Stimulated activated CD4-positive, alpha-beta T cell treated with anti-CD3 and anti-CD28 coated beads, Interleukin-15, amount 100 ng/mL, for 24 hours (primary cell): ENCODE measurements at places on chromosomes 13 and 19.

- DNase-seq = peak; percentile 84
Measured at GRCh38 chr19:10699650-10700335, 1.4 kb upstream of the QTRT1 start.

DNA sequence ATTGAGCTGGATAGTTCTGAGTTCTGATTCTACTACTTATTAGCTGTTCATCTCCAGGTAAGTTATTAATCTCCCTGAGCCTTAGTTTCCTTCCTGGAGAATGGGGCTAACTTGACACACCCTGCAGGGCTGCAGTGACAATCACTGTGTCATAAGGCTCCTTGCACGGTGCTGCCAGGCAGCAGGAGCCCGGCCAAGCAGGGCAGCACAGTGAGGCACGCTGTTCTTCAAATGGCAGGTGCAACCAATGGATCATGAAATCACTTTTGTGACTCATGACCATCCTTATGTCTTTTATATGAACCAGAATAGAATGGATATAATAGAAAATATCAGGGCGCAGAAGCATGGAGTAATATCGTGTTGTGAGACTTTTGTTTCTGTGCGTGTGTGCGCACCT lies 242.6 kb downstream of the ABCC4 start:
- DNase-seq = no peak

- DNase-seq = no peak
Measured at GRCh38 chr19:39825531-39826076, 8.4 kb downstream of the DYRK1B start.

DNA sequence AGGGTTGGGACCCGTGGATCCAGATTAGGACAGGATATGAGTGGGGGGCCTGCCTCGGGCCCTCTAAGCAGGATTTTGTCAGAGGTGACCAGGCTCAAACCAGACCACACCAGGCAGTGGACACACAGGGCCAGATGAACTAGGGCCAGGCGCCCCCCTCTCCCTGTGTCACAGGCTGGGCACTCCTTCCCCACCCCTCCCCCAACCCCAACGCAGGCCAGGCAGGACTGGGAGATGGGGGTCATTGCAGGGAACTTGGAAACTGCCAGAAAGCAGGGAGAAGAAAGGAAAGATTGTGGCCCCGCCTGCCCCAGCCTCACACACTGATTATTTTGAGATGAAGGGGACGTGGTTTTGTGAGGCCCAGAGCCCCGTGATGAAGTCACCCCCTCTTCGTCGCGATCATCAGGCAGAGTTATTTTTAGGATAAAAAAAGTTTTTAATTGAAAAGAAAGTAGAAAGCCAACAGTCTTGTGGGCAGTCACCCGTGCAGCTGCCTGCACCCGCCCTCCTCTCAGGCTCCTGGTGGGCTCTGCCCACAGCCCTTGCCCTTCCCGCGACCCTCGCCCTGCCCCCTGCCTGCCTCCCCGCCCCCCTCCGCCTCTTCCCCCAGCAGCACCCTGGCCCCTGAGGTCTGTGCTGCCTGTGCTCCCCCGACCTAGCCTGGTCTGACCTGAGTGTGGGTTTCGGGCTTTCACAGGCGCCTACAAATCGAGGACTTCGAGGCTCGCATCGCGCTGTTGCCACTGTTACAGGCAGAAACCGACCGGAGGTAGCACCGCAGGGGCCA lies 1.9 kb upstream of the YJEFN3 start:
- DNase-seq = no peak

DNA sequence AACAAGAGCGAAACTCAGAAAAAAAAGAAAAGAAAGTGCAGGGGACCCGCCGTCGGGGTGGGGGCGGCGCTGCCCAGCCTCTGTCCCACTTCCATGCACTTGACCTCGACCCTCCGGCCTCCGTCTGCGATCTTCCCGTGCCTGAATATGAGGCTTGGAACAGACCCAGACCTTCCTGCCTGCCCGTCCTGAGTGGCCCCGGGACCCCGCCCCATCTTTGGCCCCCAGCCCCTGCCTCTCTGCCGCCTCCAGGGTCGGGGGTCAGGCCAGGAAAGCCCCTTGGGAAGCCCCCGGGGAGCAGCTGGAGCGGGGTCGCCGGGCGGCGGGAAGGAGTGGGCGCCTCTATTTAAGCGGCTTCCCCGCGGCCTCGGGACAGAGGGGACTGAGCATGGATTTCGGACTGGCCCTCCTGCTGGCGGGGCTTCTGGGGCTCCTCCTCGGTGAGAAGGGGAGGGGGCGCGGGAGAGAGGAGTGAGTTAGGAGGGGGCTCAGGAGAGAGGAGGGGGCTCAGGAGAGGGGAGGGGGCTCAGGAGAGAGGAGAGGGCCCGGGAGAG lies at the start of gene MADCAM1:
Gene MADCAM1 (plus strand): TSS at position 375 of the 554 bp plus-strand sequence. CDS start 14 bp downstream, at position 389.
- no peak for DNase-seq

- no peak for DNase-seq
Measured at GRCh38 chr13:95220611-95221010, 80.6 kb downstream of the ABCC4 start.

DNA sequence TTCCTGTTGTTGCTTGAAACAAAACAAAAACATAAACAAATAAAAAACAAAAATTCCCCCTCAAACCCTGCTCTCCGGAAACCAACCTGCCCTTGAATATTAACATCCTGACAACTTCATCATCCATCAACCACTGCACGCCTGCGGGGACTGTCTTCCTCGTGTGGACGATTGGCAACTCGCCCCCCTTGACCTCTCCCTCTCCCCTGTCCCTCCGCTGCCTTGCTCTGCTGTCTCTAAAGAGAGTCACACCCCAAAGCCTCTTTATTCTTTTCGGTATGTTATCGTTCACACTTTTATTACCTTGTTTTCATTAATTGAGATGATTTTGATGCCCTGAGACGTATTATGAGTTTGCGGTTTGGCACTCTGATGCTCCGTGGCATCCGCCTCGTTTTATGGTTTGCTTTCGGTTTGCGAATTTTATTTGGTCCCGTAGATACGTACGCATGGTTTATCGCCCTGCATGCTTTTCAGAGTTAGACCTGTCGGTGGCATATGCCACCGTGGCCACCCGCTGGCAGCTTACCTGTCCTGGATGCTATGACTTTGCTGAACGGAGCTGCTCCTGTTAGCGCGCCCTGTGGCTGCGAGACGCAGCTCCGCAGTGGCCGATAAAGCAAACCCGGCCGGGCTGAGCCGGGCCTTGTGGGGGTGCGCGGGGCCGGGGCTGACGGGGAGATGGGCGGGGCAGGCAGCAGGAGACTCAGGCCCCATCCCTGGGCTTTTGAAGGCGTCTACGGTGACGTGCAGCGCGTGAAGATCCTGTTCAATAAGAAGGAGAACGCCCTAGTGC lies 10.6 kb downstream of the PTBP1 start:
- DNase-seq = no peak

GRCh38 chr19:11291991-11292390 lies 4.0 kb upstream of the TSPAN16 start:
- DNase-seq = no peak

- DNase-seq = no peak
Measured at GRCh38 chr19:45773384-45773783, 4.3 kb upstream of the SIX5 start.

- no peak for DNase-seq
Measured at GRCh38 chr13:87667686-87668085, 3.5 kb upstream of the SLITRK5 start.

DNA sequence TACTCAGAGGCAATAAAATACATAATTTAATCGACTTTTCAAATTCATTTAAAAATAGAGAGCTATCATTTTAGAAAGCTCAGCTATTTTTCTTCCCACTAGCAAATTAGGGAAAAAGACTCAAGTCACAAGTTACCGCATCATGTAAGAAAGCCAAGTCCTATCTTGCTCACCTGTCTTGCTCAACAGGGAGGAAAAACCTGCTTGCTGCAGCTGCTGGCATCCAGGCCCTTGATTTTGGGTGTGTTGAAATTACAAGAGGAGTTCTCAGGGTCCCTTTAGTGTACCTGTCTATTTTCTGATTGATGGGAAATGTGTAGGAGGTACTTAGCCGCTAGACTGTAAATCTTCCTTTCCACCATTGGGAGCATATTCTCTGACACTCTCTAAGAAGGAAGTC lies 22.2 kb downstream of the SLC10A2 start:
- DNase-seq = no peak

- DNase-seq = no peak
Measured at GRCh38 chr13:45341799-45342500, 967 bp upstream of the TPT1 start.

DNA sequence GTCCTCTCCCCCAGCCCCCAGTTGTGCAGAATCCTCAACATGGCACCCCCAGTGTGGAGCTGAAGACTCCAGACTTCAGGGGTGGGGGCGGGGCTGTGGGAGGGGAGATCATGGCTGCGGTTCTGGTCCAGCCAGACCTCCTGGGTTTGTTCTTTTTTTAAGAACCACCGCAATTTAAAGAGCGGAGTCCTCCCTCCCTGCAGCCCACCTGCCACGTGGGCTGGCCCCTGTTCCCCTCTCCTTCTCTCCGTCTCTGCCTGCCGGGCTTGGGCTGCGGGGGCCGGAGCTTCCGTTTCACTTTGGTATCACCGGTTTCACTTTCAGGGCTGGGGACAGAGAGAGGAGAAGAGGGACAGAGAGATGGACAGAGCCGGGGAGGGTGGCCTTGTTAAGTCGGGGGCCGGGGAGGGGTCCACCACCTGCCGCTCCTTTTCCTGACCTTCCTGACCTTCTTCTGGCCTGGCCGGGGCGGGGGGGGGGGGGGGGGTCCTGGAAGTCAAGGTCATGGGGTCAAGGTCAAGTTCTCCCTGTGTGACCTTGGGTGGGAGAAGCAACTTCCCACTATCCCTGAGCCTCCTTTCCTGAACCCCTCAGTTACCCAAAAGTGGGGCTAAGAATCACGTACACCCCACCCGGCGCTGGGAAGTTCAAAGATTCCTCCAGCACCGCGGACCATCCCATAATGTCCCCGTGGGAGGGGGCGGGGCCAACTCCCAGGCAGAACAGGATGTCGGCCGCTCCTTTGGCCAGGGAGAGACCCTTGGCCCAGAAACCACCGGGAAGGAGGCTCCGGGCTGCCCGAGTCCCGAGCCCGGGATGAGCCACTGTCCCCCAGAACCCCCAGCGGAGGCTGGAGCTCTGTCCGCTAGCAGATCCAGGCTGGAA lies 11.3 kb upstream of the ZBTB7A start:
- peak; percentile 67 for DNase-seq

DNA sequence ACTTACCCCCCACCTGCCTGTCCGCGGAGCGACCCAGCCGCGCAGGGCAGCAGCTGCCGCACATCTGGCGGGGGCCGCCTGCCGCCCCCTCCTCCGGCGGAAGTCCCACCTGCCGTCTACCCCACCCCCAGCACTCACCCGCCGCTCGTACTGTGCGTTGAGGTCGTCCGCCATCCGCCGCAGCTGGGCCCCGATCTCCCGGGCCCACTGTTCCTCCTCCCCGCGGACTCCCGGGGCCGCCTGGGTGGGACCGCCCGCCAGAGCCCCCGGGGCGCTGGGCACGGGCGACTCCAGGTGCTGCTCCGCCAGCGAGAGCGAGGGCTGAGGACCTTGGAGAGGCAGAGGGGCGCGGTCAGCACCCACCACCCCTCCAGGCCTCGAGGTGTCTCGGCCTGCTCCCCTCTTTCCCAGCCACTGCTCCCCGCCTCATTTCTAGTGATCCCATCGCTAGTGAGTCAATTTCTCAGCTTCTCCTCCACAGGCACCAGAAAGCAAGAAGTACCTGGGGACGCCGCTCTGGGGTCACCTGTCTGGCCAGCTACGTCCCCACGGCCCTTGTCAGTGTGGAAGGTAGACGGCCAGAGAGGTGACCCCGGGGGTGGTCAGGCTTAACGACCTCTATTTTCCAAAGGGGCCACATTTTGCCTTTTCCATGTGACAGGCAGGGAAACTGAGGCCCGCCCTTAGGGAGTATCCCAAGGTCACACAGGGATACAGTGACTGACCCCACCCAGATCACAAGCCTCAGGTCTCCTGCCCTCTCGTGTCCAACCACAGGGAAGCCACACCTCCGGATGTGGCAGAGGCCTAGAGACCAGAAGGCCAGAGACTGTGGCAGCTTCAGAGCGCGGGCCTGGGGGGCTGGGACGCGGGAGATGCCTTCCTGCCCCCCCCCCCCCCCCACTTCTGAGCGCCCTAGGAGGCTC lies 4.3 kb downstream of the BBC3 start:
- peak; percentile 64 for DNase-seq

GRCh38 chr13:20472531-20472930 lies 53.1 kb downstream of the CRYL1 start:
- DNase-seq = no peak

DNA sequence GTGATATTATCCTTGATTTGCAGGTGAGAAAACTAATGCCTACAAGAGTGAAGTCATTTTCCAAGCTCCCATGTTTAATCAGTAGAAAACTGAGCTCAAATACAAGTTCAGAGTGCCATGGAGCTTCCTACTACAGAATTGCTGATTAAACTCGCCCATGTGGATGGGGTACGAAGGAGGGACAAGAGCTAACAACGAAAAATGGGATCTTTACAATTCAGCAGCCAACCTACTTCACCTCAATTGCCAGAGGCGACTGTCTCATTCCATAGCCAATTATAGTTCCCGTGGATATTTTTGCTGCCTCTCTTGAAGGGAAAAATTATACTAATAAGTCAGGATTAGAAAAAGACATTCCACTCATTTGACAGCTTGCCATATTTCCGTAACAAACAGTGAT lies 1155.1 kb downstream of the OLFM4 start:
- no peak for DNase-seq

- no peak for DNase-seq
Measured at GRCh38 chr19:18946918-18947317, 5.9 kb upstream of the HOMER3 start.

- DNase-seq = no peak
Measured at GRCh38 chr13:41658057-41658661, 200.8 kb downstream of the RGCC start.

GRCh38 chr13:103078158-103078557 lies 11.9 kb upstream of the SLC10A2 start:
- DNase-seq = no peak

DNA sequence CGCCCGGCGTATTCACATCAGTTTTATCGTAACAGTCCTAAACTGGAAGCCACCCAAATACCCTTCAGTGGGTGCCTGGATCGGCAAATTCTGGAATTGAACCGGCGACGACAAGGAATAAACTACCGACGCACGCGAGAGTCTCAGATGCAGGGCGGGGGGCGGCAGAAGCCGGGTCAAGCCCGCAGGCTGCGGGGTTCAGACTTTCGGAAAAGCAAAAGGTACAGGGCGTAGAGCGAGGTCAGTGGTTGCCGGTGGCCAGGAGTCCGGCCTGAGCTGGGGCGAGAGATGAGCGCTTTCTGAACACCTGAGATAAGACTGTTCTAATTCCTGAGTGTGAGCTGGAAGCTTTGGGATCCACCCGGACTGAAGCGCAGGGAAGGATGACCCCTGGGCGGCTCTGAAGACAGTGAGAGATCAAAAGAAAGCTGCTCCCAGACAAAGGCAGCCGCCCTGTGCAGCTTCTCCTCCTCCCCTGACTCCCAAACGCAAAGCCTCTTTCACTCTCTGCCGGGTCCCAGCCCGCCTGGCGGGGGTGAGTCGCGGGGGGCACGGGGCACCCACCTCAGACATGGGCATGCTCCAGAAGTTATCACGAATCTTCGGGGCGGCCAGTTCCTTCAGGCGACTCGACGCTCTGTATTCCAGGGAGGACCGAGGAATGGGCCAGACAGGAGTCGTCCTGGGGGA lies 26.2 kb upstream of the MIER2 start:
- no peak for DNase-seq

DNA sequence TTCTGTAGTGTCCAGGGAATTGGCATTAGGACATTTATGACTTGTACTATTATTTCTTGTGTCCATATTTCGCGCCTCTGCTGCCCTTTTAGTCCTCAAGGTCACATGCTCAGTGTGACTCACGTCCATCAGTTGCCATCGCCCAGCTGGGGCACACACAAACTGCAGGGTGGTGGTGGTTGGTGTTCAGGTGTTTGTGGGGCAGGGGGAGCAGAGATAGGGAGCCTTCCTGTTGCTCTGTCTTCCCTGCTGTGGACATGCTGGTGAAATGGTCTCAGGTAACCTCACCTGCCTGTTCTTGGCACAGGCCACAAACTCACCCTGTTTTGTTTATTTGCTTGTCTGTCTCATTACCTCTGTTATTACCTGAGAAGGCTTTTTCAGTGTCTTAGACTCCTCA lies 22.4 kb downstream of the PRR12 start:
- DNase-seq = no peak
